ENCODE measurements at places on chromosomes 2 and 18.
A peak's percentile ranks its signal among the peaks of the same experiment; 100 is the strongest.

- DNase-seq = no peak
These were observed 7.1 kb upstream of the WNT10A start for GRCh38 chr2:218873359-218874194.

- no peak for DNase-seq
These were observed 232.5 kb downstream of the MYT1L start for GRCh38 chr2:2098458-2099167.

DNA sequence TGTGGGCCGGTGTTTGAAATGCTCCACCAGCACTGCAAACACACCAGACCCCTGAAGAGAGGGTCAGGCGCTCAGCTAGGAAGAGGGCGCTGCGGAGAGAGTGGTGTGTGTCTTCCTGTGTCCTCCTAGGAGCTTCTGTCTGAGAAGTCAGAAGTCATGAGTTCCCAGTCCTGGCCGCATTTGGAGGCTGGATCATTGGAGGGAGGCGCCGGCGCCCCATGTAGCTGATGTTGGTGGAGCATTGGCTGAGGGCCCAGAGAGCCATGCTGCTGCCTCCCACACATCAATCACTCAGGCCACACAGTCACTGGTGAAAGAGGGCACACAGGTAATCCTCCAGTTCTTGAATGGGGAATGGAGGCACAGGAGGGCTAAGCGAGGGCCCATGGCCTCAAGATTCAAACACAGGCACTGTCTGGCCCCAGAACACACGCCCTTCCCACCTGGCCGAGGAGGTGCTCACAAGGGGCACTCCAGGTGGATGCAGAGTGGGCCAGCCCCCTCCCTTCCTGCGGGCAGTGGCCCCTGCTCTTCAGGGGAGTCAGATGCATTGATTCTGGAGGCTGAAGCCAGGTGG, 66.3 kb downstream of the RRM2 start:
- no peak for DNase-seq

DNA sequence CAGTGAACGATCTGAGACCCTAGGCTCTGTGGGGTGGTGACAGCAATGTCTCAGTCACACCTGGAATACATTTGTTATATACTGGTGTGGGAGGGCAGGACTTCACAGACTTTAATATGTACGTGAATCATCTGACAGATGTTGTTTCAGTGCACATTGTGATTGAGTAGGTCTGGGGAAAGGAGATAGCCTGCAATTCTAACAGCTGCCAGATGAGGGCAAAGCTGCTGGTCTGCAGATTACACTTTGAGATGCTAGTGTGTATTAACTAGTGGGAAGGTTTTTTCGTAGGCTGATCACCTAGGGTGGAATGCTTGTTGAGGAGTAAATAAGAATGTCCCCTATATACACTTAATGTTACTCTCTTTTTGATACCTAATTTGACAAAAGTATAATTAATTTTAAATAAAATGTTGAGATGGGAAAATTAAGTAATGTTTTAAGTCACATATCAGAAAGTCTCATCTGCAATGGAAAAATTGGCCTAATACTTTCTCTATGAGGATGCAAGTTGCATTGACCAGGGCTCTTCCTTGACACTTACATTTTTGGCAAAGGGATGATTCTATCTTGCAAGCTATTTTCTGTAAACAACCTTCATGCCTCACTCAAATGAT, 496.9 kb upstream of the HNMT start:
- DNase-seq = peak; percentile 18

DNA sequence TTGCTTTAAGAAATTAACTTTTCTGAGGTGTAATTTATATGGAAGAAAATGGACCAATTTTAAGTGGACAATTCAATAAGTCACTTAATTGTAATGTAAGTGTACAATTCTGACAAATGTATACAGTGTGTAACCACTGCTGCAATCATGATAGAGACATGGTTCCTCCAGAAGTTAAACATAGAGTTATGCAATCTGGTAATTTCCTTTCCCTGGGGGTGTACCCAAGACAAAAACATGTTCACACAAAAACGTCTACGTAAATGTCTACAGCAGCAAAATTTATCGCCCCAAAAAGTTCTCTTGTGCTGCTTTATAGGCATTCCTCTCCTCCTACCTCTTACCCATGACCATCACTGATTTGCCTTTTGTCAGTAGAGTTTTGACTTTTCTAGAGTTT, 141.5 kb downstream of the AQP4 start:
- no peak for DNase-seq

DNA sequence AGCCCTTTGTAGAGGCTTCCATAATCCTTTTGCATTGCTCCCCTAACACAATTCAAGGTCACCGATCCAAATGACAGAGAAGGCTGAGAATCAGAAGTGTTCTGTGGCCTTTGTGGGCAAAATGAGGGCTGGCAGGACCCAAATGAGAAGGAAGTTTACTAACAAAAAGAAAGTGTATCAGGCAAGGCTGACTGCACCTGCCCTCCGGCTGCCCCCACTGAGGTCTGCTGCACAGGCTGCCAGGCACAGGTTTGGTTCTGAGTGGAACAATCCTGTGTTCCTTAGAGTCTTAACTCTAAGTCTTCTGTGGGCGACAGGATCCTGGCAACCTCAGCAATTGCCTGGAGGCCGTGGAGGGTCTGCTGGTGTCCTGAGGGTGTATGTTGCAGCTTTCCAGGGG, 568.5 kb downstream of the CMPK2 start:
- DNase-seq = no peak

- no peak for DNase-seq
These were observed 96.8 kb downstream of the STPG4 start for GRCh38 chr2:47058003-47058931.

GRCh38 chr18:62839874-62840713, 124.8 kb downstream of the PHLPP1 start:
- no peak for DNase-seq

DNA sequence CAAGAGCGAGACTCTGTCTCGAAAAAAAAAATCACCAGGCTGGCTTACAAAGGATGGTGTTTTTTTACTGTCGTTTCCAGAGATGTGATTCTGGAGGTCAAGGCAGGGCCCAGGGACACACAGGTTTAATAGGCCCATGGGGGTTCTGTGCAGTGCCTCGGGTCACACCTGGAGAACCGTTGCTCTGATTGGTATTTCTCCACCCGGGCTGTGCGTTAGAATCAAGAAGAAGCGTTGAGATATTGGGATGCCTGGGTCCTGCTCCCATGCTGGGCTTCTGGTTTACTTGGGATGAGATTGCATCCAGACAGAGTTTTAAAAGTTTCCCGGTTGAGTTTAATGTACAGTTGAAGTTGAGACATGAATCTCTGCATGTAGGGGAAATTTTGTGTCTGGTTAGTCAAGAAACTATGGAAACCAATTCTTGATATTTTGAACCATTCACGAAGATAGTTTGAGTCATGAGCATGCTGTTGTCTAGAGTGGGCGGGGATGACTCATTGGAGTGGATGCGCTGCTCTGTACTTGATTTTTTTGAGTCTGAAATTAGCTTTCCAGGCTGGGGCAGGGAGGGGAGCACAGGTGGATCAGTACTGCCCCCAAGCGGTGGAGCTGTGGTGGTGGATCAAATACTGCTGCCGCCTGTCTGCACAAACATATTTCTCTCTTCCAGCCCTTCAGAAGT, 50.1 kb downstream of the GREB1 start:
- peak; percentile 92 for DNase-seq

DNA sequence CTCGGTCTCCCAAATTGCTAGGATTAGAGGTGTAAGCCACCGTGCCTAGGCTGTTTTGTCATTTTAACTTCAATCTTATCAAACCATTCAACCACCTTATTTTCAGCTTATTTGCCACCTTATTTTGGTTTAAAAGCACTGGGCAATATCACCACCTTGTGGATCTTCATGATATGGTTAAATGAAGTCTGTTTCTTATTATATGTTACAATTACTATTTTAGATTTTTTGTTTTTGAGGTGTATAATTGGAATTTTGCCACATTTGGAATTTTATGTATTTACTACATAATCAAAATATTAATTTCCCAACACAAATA, 43.8 kb upstream of the SCN9A start:
- DNase-seq = no peak

- DNase-seq = no peak
These were observed 146.2 kb upstream of the MSH6 start for GRCh38 chr2:47636596-47637264.

- DNase-seq = no peak
These were observed 15.2 kb downstream of the KIDINS220 start for GRCh38 chr2:8822218-8822617.

DNA sequence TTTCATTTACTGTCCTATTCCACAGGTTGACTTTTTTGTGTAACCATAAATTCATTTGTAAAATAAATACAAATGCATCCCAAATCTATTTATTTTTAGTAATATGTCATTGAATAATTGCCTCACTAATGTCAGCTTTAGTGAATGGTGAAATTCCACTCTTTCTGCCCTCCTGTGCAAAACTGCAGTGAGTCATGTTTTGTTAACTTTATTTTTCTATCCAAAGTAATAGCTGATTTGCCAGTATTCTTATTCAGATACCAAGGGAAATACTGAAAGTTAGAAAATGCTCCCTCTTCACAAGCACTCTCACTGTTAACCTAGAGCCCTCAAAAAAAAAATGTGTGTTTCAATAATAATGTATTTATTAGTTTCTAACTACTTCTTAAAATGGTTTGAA, 322.8 kb downstream of the RIT2 start:
- DNase-seq = no peak

DNA sequence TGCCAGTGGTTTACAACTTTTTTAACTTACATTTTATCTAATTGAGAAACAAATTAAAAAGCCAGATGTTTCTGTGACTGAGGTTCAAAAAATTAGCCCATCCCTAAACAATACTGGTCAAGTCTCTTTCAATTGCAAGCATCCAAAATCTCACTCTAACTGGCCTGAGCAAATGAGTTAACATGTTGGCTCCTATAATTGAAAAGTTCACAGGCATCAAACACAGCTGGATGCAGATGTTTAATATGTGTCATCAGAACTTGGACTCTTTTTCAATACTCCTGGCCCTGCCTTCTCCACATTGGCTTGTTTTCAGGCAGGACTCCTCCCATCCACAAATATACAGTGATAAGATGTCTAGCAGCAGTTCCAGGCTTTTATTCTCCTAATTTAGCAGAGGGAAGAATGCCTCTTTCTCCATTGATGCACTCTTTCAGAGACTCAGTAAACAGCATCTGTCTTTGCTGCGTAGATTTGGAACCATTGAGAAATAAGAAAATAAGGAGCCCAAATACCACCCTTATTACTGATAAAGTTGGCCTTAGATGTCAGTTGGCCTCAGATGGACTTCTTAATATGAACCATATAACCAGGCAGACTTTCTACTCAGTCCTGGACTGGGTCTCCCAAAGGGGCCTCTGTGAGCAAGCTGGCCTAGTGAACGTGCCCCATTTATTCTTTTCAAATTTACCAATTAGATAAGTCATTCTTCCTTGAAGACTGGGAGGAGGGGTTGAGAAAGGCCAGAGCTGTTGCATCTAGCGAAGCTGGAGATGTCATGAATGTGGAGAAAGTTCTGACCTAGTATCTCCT, 30.4 kb upstream of the FN1 start:
- no peak for DNase-seq

GRCh38 chr2:215777465-215778044, 235.8 kb downstream of the MREG start:
- DNase-seq = no peak

- no peak for DNase-seq
These were observed 43.7 kb downstream of the PTPN2 start for GRCh38 chr18:12840382-12840781.

- no peak for DNase-seq
These were observed 6.1 kb downstream of the SOS1 start for GRCh38 chr2:39114771-39115170.

DNA sequence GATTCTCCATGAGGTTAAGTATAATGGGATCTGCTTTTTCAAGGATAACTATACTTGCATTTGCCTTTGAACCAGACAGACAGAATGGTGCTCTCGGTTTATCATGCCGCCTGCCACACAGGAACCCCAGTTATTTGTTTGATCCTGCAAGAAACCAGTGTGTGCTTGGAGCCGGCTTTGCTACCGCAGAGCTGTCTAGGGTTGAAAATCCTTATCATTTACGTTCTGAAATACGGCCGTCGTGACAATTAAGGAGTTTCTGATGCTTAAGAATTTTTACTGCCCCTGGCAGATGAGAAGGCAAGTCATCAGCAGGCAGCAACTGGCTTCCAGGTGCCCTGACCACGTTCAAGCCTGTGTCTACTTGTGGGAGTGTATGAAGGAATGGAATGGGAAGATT, 112.0 kb downstream of the GBX2 start:
- DNase-seq = no peak

- no peak for DNase-seq
These were observed 259.1 kb upstream of the RBMS1 start for GRCh38 chr2:160752475-160753330.

GRCh38 chr2:25251422-25252273, 83.3 kb upstream of the POMC start:
- DNase-seq = peak; percentile 31

- no peak for DNase-seq
These were observed 6.3 kb downstream of the STARD7 start for GRCh38 chr2:96202152-96202854.

All from lower leg skin (tissue), 4 donors.